ENCODE measurements at places on chromosomes 5 and 9.
A peak's percentile ranks its signal among the peaks of the same experiment; 100 is the strongest.

- no peak for DNase-seq
Observed at GRCh38 chr5:128949847-128950546, 15.3 kb upstream of the SLC27A6 start.

GRCh38 chr5:133930061-133930812, 38.2 kb downstream of the C5orf15 start:
- DNase-seq, result no peak

DNA sequence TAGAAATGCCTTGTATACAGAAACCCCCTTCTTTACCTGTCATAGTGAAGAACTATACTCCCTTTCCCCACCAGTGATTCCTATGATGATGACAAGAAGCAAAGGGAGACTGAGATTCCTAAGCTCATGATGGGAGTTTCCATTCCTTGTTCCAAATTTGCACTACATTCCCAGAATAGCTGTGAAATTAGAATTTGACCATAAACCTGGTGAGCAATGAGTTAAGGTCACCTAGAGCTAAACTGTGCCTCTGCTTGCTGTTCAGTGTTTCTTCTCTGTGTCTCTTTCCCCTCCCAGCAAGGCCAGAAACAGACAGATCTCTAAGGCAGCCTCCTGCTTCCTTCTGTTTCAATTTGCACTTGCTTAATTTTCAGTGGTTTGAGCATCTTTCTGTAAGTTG, 332.1 kb downstream of the PIK3R1 start:
- no peak for DNase-seq

- DNase-seq, result no peak
Observed at GRCh38 chr5:137399911-137400310, 99.2 kb downstream of the SPOCK1 start.

- peak; percentile 31 for DNase-seq
Observed at GRCh38 chr5:38718771-38719391, 126.9 kb upstream of the OSMR start.

GRCh38 chr5:126139773-126140172, 283.4 kb upstream of the GRAMD2B start:
- DNase-seq, result no peak

DNA sequence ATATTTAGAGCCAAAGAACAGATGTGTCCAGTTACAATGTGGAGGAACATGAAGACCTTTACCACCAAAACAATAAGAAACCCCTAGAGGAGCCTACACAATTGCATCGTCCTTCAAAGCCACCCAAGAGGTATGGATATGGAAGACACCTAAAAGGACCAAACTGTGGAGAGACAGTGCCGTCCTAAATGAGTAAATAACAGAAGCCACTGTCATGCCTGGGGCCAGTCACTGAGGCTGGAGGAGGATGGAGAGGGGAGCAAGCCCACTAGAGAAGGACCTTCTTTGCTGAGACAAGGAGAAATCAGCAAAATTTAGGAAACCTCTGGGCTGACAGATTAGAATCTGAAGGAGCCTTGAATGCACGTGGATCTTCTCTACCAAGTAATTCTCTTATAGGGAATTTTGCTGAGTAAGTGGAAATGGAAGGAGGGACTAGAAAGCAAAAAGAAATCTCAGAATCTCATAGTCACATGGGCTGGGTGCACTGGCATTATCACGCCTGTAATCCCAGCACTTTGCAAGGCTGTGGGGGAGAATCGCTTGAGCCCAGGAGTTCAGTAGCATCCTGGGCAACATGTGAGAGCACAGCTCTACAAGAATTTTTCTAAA, 27.6 kb downstream of the PLEKHG4B start:
- no peak for DNase-seq

DNA sequence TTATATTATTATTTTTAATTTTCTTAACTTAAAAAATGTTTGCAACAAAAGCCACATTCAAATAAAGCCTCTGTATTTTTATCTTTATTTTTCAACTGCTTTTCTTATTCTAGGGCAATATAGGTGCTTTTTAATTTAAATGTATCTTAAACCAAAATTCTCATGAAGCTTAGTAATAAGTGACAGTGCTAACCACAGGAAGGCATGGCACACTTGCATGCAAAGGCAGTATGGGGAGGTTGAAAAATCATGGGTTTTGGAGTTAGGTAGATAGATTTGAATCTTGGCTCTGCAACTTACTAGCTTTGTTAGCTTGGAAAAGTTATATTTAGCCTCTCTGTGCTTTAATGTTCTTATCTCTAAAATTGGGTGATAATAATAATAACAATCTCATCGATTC, 458.0 kb downstream of the DMAC1 start:
- no peak for DNase-seq

DNA sequence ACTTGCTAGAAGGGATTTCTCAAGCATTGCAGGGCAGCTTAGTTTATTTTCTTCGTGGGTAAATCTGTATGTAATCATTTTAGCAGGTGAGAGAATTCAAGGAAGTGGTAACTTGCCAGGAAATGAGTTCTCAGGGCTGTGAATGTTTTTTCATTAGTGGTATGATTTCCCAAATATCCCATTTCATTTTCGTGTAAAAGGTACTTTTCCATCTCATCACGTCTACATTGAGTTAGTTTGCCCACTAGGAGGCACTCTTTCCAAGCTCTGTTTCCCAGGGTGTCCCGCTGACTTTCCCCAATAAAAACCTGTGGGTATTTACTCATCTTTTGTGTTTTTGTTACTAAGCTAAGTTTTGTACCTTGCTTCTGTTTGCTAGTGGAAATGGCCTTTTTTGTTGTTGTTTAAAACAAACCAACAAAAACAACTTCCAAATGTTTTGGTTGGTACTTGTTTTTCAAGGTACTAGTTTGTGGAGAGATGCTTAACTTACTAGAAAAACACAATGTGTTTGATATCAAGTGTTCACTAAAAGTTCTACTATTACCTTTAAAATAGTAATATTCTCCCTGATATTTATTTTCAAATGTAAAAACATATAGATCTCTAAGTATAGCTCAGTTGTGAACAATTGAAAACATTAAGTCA, 373.6 kb downstream of the ADGRV1 start:
- DNase-seq, result peak; percentile 15

GRCh38 chr9:14418301-14418940, 104.5 kb upstream of the NFIB start:
- no peak for DNase-seq

GRCh38 chr5:15748266-15748665, 248.3 kb downstream of the FBXL7 start:
- no peak for DNase-seq

DNA sequence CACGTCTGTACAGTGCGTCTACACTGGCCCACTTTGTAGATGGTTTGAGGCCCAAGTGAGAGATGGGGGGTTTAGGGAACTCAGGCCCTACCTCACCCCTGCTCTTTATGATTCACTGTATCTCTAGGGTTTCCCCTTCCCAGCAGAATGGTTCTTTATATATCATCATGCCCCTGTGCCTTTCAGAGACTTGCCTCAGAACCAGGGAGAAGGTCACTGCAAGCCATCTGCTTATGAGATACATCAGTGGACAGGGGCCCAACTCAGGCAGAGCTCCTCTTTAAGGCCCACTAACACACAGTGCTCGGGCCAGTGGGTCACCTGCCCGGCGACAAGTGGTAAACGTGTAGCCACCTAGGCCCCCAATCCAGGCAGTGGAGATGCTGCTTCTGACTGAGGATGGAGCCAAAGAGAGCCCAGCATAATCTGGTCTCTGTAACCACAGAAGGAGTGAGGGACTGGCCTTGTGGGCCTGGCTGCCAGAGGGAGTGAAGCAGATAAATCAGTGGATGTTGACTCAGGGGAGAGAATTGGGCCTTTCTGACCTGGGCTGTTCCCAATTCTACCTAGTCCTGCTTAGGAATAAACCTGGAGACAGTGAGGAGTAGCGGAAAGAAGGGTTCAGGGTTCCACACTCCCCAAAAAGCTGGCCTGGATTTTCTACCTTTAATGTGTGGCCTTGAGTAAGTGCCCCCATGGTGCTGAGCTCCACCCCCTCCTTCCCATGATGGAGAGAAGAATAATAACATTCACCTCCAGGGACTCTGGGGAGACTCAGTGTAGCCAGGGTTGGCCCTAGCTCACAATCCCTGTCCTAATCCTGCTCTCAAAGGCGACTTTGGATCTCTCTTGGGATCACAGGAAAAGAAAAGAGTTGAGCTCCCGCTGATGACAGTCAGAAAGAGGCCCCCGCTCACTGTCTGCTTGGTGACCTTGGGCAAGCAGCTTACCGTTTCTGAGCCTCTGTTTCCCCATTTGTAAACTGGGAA, 2.8 kb upstream of the DUSP1 start:
- no peak for DNase-seq

DNA sequence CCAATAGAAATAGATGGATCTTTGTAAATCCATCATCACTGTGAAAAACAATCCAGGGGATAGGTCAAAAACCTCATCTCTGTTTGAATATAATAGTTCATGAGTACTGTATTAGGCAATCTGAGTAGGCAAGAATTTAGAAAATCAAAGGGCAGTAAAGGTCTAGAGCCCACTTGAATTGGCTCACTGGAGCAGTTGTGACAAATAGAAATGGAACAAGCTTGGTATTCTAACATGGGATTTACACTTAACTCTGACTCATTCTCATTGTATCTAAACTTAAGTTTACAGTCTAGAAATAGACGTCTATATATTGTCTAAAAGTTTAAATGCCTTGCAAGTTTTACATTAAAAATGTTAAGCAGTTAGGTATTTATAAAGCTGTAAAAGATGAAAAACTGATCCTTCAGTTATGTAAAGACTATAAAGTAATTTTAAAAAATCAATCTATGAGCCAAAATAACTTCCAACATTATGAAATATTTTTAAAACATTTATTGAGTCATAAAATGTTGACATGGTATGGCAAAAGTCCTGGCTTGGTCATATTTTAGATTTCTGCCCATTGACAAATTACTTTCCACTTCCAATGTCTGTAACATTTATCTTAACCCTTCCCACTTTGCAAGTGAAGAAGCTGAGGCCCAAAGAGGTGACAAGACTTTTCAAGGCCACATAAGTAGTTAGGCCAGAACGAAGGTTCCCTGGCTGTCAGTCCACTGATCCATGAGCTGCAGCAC, 203.7 kb upstream of the NREP start:
- no peak for DNase-seq

DNA sequence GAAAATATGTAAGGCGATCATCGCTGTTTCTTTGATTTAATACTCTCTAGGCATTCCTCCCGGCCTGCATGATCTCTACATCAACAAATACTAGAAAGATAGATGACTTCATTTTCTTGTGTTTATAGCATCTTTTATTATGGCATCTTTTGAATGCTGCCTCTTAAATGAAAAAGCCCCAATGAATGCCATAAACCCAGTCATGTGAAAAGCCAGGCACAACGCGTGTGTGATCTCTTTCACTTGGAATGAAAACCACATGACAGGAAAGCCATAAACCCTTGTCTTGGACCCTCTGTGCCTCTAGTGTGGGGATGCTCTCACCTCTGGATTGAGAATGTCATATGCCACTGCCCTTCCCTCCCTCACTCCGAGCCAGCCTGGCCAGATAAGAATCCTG, 476.2 kb downstream of the SEMA5A start:
- DNase-seq, result no peak

GRCh38 chr5:119398727-119399466, 43.1 kb downstream of the TNFAIP8 start:
- no peak for DNase-seq

DNA sequence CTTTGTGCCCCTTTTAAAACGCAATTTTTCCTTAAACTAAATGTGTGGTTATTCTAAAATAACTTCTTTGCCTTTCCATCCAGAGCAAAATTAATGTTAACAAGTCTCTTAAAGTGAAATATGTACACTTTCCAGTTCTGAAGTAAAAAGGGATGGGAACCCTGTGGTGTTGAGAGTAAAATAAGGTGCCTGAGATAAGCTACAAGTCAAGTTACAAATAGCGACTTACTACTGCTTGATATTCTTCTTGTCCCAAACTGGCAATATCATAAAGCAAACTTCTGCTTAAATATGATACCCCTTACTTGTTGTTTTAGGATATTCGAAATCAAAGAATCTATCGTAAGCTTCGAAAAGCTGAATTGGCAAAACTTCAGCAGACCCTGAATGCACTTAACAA, 18.3 kb upstream of the F2R start:
- DNase-seq, result no peak

DNA sequence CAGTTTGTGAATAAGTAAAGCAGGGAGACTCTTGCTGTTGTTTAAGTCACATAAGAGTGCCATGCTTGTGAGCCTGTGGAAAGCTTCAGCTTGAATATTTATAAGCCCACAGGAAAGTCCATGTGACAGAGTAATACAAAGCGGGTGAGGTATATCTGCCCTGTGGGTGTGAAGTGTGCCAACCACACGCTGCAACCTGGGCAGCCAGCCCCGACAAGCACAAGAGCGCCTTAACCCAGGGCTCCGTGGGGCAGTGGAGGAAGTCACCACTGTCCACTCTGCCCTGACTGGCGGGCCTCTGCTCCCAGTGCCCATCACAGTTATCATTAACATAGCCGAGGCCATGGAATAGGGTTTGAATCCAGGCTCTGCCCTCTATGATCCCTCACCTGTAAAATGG, 132.2 kb downstream of the SCAMP1 start:
- DNase-seq, result no peak

DNA sequence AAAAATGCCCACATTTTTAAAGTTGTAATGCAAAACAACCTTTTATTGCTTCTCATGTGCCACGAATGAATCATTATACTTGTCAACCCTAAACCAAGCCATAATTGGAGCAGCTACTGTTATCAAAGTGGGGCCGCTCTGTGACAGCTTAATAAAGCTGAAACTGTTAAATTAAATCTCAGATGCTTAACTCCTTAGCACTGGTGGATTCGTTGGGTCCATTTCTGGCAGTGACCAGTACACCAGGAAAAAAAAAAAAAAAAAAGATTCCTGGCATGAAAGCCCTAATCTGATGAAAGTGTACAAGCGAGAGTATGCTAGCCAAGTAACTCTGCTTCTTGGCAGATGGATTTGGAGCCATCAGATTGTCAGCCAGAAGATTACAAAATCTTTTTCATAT, 164.8 kb downstream of the ZSWIM6 start:
- no peak for DNase-seq

- DNase-seq, result no peak
Observed at GRCh38 chr5:32802764-32803163, 91.6 kb downstream of the NPR3 start.

- DNase-seq, result no peak
Observed at GRCh38 chr9:121592265-121592664, 59.2 kb upstream of the DAB2IP start.

- no peak for DNase-seq
Observed at GRCh38 chr5:138182808-138183207, 3.9 kb downstream of the KIF20A start.

GRCh38 chr5:131230406-131230805, 33.4 kb upstream of the CDC42SE2 start:
- DNase-seq, result no peak

DNA sequence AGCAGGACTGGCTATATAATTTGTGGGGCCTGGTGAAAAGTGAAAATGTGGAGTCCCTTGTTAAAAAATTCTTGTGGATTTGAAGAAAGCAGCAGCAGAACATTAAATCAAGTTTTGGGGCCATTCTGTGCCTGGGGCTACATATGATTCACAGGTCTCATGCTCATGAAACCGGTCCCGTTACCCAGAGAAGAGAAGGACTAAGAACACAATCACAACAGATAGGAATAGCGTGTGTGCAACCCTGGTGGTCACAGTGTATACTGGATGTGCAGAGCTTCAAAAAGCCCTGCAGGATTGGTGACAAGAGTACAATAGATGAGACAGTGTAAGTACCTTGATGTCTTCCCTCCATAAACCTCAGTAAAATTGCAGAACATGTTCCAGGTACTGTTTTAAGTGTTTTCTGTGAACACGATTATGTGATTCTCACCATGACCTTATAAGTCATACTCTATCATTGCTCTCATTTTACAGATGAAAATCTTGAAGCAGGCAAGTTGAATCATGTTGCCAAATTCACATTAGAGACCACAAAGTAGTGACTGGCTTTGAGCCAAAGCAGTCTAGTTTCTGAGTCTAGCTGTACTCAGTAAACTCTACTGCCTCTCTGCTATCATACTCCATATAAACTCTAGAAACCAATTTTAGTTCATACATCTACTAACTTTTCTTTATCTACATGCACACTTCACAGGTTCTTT, 636.5 kb downstream of the TAF11L14 start:
- DNase-seq, result no peak

Measured in glutamatergic neuron (in vitro differentiated cells).